ENCODE measurements at places on chromosomes 3 and 15.

- DNase-seq, result no peak
These were observed 180.8 kb downstream of the UNC13C start for GRCh38 chr15:54159012-54159411.

- DNase-seq, result no peak
These were observed 991.8 kb downstream of the GBE1 start for GRCh38 chr3:80769683-80770082.

DNA sequence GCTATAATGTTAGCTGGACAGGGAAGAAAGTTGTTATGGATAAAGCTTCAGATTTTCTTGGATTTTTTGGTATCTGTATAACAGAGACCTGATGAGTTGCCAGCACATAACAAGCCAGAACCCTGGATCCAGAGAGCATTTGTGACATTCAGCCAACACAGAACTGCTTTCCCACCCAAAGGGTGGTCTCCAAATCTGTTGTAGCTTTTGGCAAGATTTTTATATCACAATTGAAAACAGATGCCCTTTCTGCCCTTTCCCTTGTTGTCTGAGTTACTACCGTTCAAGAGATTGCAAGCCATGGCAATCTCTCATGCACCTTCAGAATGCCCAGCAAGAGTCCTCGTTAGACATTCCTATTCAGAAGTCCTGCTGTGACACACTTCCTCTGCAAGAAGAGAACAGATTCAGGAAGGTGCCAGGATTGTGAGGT, 107.6 kb upstream of the FGF7 start:
- DNase-seq, result no peak

GRCh38 chr3:154931484-154931883, 148.6 kb upstream of the MME start:
- no peak for DNase-seq

DNA sequence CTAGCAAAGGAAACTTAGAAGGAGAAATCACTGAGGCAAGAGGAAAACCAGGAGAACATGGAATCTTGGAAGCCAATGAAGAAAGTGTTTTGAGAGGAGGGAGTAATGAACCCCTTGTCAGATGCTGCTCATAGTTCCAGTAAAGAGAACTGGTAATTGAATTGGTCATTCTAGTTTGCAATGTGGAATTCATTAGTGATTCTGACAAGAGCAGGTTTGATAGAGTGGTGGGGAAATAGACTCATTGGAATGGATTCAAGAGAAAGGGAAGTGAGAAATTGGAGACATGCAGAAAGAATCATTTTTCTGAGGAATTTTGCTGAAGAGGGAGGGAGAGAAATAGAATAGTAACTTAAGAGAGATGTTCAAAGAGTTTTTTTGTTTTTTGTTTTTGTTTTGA, 21.0 kb downstream of the GLCE start:
- DNase-seq, result no peak

DNA sequence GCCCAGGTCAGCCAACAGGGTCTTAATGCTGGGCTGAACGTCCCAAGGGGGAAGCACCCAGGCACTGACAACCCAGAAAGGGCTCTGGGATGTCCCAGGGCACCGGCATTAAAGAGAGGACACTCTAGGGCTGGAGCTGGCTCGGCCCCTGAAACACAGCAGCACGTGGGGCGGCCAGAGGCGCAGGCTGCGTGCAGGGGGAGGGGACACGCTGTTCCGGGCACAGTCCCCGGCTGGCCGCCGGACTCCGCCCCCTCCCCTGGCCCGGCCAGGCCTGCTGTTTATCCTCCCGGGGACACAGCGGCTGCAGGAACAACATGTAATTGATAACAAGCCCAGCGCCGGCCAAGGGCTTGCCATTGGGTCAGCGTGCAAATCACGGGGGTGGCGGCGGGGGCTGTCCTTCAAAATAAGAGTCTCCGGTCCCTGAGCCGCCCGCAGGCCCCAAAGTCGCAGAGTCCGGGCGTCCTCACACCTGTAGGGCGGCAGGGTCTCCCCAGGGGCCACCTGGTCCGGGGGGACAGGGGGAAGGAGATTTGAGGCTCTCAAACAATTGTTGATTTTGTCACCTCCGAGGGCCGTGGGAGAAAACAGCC, 1.3 kb downstream of the KLF15 start:
- no peak for DNase-seq

DNA sequence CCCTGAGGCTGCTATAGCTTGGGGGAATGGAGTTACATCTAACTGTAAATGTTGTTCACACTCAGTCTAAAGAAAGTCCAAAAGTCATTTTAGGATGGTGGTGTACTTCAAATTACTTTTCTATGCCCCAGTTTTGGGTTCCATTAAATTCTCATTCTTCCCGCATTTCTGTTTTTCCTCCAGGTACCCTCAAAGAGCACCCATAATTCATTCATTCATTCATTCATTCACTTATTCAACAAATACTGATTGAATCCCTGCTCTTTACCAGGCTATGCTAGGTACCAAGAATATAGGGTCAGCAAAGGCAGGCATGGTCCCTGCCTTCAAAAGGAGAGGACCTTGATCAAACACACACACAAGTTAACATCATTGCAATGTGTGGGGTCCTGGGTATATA, 76.1 kb downstream of the CCNL1 start:
- DNase-seq, result no peak
